ENCODE measurements at places on chromosomes 1 and 21. TPM values are rescaled to one million over a fixed set of nuclear protein-coding genes. Genes with fewer than 3 reads are reported as not detected.
A peak's percentile ranks its signal among the peaks of the same experiment; 100 is the strongest.

The RXFP4 gene
- not detected for total RNA-seq

The TGFB2 gene
- total RNA-seq: 30.1 TPM

The BLZF1 gene
- total RNA-seq: 33.0 TPM

The OR2L3 gene
- not detected for total RNA-seq

The LCE3E gene
- total RNA-seq: not detected

The ZNF648 gene
- total RNA-seq: 1.0 TPM

The PLCH2 gene
- 0.92 TPM for total RNA-seq

The HNRNPCL2 gene
- not detected for total RNA-seq

DNA sequence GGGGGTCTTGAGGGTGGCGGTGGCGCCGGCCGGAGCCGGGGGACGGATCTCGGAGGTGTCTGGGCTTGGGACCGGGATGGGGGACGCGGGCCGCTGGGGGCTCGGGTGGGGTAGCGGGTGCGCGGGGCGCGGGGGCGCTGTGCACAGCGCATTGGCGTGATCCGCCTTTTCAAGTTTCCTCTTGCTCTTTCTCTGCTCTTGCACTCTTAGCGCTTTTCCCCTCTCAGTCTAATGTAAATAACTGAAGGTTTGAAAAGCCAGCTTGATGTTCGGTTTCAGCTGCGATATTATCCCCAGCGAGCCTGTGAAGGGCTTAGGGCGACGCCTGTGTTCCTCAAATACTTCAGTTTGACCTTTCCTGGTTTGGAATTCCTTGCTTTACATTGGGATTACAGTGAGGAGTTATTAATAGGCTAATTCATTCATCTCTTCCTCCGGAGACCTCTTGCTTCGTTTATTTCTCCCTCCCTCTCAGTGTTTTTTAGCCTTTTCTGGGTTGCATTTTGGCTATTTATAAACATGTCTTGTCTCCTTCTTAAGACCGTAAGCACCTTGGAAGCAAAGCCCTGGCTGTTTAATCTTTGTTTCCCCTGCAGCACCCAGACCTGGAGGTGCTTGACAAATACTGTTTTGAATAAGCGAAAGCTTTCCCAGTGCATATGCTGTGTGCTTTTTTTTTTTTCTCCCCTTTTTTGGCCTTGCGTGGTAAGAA, 693 bp downstream of the RAB4A start:
- DNase-seq: no peak

GRCh38 chr1:99603699-99604560, 42.0 kb upstream of the PALMD start:
- no peak for DNase-seq

DNA sequence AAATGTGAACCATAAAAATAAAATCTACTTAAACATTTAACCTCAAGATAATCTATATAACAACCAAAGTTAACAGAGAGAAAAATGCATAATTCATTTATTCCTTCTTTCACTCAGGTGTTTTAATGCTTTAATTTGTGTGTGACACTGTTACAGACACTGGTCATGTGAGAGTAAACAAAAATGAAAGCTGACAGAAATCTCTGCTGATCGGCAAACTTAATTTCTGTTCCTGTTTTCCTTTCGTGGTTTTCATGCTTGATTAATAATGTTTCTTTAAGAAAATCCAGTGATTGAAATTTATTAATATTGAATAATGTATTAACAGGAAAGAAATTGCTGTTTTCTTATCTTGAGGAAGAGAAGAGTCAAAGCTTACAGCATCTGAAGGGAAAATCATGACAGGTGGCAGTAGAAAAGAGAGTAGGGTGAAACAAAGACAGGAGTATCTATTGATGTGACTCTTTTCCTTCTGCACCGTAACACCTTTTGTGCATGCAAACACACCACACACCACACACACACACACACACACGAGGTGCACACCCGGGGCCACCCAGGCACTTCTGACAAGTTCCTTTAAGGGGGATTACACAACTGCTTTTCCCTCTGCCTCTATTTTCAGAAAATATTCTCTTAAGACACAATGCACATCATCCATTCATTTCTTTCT, 1.6 kb downstream of the OR2AK2 start:
- DNase-seq: no peak

GRCh38 chr1:30410153-30410851, 313.1 kb downstream of the MATN1 start:
- DNase-seq: no peak

DNA sequence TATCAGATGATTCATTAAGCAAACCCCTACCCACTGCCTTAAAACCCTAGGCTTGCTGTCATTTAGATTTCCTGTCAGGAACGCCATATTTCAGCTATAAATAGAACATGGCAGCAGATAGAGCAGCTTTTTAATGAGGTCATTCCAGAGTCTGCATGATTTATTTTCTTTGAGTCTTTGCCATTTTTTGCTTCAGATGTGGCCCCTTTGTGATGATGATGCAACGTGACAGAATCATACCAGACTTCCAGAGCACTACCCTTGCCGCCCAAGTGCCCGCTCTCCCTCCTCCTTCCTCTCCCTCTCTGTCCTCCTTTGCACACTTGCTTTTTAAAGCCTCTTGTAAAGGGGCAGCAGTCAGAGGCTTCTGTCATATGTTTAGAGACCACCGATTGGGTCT, 55.5 kb upstream of the TRIM67 start:
- DNase-seq: peak; percentile 14

DNA sequence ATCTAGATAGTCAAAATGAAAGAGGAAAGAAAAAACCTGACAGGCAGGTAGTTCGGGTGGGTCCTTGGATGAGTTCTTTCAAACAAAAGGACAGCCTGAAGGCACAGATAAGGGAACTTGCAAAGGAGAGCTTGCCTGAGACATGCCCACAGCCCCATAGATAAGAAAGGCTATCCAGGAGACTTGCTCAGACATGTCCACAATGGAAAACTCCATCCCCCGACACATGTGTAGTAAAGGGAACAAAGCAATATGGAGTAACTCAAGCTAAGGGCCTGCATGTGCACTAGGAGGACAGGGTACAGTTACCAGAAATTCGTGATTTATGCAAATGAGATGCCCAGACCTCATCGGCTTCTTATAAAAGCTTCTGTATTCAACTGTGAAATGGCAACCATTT, 281.5 kb downstream of the NEGR1 start:
- DNase-seq: no peak

DNA sequence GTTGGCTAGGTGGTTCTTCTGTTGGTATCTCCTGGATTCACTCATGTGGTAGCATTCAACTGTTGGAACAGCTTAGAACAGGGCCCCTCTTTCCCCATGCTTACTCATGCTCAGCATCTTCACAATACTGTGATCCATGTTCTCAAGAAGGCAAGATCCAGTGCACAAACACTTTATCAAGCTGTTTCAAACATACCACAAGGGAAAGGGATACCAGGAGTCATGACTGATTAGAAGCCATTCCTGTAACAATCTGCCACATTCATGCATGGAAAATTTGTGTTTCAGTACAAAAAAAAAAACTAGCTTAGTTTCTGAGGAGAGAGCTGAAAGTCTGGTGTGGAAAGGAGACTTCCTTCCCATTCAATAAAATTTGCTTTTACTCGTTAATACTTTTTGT, 169.8 kb upstream of the CACYBP start:
- DNase-seq: no peak

- DNase-seq: no peak
These were observed 1.8 kb downstream of the HSF2BP start for GRCh38 chr21:43657355-43658087.

DNA sequence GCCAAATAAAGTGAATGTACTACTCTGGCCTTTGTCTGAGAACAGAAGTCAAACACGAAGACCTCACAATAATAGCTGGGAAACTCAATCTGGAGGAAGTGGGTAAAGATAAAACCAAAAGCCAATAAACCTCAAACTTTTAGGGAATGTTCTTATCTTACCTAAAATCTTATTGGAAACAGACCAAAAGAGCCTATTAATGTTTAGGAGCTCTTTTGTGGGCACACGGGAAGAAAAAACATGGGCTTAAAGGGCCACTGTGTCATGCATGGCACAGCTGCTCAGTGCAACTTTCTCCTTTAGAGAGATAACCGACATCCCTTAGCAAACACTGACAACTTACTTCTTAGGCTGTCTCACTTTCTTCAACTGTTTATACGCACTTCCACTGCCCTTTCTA, 16.1 kb downstream of the EIF2B3 start:
- no peak for DNase-seq

DNA sequence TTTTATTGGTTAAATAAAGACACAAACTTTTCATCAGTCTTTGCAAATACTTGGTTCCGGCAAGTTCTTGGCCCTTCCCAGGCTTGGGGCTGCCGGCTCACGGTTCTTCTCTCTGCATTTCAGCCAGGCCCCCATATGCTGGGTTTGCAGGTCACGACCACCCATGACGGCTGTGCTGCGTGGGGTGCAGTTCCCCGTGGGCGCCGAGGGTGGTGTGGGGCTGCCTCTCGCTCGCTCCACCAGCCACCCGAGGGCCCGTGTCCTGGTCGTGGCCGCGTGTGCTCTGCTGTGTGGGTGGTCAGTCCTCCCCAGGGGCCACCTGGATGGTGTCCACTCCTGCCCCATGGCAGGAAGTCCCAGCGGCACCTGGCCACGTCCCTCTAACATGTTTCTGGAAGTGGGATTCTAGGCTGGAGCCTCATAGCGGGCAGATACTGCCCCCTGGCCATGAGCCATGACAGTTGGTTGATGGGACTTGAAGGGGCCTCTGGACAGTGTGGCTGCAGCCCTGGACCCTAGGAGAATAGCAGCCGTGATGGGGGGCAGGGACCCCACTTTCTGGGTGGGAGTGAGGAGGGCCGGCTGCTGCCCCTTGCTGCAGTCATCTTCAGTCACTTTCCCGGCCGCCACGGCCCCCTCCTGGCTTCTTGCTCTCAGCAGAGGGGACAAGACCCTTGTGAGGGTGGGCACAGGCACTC, 46.3 kb downstream of the SKI start:
- no peak for DNase-seq

GRCh38 chr1:16180291-16180824, 24.5 kb upstream of the EPHA2 start:
- DNase-seq: no peak

GRCh38 chr21:34335316-34335715, 28.5 kb upstream of the KCNE2 start:
- no peak for DNase-seq

- no peak for DNase-seq
These were observed 107.2 kb downstream of the PRDM2 start for GRCh38 chr1:13807209-13807608.

DNA sequence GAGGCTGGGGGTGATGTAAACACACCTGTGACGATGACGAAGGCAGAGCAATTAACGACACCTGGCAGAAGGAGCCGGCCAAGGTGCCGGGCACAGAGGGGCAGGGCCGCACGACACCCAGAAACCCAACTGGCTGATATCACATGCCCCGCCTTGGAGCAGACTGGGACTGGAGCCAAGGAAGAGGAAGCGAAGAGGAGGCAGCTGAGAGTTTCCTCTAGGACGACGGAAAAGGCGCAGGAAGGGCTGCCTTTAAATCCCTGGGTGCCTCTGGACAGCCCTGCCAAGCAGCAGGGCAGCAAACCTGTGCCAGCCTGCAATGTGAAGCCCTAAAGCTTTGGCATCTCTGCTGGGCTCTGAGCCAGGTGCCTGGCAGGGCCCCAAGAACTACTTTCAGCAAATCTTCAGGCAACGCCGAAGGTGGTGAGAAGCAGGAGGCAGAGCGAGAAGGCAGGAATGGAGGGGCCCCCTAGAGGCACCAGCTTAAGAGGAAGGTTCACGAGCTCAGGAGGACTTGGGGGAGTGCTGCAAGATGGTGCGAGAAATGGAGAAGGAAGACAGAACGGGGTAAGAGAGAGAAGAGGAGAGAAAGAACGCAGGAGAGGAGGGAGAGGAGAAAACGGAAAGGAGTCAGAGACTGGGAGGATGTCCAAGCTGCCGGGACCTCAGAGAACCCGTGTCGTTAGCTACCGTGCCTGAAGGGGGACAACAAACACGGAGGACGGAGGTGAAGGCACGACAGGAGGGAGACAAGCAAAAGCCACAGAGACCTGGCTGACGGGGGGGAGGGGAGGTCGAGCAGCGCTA, 25.3 kb upstream of the PEF1 start:
- DNase-seq: peak; percentile 23

DNA sequence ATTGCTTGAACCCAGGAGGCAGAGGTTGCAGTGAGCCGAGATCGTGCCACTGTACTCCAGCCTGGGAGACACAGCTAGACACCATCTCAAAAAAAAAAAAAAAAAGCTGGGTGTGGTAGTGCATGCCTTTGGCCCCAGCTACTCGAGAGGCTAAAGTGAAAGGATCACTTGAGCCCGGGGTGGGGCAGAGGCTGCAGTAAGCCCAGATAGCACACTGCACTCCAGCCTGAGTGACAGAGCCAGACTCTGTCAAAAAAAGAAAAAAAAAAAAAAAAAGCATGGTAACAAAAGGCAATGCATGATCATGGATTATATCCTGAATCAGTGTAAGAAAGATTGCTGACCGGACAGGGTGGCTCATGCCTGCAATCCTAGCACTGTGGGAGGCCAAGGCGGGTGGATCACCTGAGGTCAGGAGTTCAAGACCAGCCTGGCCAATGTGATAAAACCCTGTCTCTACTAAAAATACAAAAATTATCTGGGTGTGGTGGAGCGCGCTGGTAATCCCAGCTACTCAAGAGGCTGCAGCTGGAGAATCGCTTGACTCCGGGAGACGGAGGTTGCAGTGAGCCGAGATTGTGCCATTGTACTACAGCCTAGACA, 76.3 kb downstream of the RUSC1 start:
- DNase-seq: no peak

DNA sequence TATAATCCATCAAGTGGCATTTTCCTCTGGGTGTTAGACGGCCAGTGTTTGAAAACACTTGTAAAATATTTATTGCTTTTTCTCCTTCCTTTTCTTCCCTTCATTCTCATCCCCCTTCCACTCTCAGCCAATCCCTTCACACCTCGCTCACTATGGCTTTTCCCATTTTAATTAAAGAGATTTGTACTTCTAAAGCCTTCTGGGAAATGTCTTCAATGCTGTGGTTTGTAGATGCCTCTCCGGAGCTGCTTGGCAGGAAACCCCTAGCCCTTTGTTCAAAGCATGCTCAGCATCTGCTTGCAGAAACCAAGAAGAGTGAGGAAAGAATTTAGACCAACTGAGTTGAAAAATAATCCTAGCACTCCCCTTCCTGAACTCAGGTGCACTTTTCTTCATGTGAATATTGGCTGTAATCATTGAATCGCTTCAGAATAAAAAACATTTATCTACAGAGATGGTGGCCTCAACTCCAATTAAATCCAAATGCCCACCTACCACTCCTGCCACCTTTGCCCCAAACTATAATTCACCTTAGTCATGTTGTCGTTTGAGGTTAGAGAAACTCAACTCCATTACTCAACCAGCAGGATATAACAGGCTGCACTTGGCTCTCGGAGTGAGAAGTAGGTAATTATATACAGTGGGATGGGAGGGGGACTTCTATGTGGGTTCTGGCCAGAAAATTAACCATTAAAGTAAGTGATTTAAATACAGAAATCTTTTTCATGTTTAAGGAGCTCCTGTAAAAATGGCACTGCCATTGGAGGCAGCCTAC, 659.4 kb upstream of the CAMK1G start:
- no peak for DNase-seq

- DNase-seq: no peak
These were observed 1.2 kb downstream of the HDGF start for GRCh38 chr1:156750191-156750672.

GRCh38 chr1:111600886-111601386, 18.7 kb upstream of the RAP1A start:
- no peak for DNase-seq

- DNase-seq: peak; percentile 45
These were observed 38.5 kb upstream of the EFCAB14 start for GRCh38 chr1:46757247-46757955.

- DNase-seq: no peak
These were observed 2.6 kb upstream of the TMEM240 start for GRCh38 chr1:1542766-1543705.

GRCh38 chr1:238119060-238119459, 228.3 kb upstream of the ZP4 start:
- no peak for DNase-seq

Measured in kidney epithelial cell (primary cell).